ENCODE measurements at places on chromosomes 12 and 14.

DNA sequence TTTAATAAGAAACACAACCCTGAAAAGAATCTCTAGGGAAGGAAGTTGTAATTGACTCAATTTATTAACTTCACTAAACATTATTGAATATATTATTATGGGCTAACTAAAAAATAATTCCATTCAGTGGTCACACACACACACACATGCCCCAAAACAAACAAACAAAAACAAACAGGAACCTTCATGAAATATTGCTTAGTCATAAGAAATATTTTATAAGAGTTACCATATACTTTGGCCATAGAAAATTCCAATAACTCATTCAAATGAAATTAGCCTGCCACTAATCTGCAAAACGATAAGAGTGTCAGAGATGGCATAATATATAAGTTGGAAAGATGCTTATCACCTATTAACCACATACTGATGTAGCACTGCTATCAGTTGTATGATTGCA, 268.4 kb upstream of the AMIGO2 start:
- no peak for DNase-seq

DNA sequence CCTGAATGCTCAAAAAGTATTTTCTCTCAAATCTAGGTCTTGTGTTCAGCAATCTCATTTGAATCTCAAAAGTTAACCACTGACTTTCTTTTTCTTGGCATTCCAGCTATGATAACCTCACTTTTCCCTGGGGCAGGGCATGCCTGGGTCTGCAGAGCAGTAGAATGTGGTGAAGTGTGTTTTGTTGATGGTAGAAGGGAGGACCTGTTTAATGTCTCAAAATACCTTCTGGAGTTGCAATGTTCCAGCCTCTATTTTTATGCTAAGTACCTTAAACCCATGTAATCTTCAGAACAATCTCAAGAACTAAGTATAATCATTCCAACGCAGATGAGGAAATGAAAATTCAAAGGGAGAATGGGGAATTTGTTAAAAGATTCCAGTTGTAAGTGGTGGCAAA, 82.1 kb upstream of the FUT8 start:
- DNase-seq = no peak

- DNase-seq = peak; percentile 11
Measured at GRCh38 chr14:95774265-95775160, 60.6 kb upstream of the TCL1A start.

DNA sequence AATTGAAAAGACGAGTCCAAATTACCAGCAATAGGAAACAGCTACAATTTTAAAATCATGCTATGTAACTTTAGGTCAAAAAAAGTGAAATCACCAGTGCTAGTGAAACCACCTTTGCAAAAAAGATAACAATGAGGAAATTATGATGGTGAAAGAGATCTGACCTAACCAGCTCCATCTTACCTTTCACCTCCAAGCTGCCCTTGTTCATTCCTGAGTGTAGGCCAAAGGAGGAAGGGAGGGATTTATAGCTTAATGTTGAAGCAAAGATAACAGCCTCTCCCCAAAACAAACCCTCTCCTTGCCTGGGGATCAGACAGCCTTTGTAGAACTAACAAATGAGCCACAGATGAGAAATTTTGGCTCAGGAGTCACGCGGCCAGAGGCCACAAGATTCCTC, 83.2 kb upstream of the EIF5 start:
- DNase-seq = no peak

DNA sequence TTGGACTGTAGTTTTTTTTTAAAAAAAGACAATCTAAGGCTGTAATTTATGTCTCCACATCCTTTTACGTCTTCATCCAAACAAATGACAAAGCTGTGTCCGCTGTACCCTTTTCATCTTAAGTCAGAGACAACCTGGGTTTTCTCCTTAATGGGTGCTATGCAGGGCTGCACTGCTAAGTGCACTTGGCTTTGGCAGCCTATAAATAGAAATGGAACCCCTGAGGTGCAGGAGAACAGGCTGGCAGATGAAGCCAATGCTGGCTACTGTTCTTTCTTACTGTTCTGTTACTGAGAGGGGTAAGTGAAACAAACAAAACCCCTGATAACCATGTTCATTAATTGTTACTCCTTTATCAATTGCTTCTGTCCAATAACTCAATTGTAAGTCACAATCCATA, 47.1 kb upstream of the KICS2 start:
- DNase-seq = no peak

DNA sequence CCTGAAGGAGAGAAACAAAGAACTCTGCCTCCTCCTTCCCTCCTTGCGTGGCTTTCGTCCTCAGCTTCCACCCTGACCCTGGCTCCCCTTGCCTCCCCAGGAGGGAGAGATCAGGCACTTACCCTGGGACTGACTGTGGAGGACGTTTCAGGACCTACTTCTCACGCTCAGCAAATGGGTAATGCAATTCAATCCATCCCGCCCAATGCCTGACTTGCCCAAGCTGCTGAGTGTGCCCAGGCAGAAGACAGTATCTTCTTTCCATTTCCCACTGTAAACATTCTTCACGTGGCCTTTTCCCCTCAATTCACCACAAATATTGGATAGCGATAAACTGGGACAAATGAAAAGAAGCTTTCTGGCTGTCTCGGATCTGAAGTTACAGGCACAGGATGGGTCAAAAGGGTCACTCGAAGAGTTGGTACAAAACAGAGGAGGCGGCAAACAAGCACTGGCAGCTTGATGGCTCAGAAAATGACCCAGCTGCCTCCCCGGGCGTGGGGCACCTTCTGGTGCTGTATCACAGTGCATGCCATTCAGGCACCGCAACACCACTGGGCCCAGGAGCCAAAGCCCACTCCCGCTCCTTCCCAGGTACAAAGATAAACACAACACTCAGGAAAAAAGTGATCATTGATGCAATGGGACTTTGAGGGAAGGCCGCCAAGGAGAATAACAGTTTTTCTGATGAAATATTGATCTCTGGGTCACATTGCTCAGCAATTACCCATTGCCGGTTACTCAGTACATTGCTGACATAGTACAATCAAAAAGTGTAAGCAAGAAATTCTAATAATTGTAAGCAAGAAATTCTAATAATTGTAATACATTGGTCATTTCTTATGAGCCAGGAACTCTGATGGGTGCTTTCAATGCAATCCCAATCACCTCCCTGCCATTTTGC, 65.8 kb downstream of the TRIM9 start:
- DNase-seq = no peak

- DNase-seq = no peak
Measured at GRCh38 chr14:26626256-26626655, 28.4 kb upstream of the NOVA1 start.

GRCh38 chr12:12398026-12398859, 41.4 kb downstream of the BORCS5 start:
- no peak for DNase-seq

DNA sequence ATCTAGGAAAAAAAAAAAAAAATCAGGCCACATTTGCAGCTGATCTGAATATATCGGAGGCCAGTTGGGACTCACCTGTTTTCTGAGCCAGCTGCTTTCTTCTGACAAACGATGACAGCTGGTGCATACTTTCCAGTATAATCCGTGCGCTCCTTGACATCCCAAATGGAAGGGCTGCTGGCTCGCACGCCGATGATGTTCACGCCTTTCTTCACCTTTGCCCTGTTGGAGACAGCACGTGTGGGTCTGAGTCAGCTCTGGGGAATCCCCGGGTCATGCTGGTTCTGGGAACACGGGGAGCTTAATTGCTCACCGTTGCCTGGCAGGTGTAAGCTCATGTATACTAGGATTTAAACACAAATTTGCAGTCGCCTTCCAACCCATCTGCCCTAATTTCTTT, 372.8 kb downstream of the TMEM132D start:
- DNase-seq = no peak

GRCh38 chr12:46454981-46455380, 82.4 kb upstream of the SLC38A2 start:
- no peak for DNase-seq

GRCh38 chr12:83210933-83211332, 524.2 kb downstream of the TMTC2 start:
- no peak for DNase-seq

DNA sequence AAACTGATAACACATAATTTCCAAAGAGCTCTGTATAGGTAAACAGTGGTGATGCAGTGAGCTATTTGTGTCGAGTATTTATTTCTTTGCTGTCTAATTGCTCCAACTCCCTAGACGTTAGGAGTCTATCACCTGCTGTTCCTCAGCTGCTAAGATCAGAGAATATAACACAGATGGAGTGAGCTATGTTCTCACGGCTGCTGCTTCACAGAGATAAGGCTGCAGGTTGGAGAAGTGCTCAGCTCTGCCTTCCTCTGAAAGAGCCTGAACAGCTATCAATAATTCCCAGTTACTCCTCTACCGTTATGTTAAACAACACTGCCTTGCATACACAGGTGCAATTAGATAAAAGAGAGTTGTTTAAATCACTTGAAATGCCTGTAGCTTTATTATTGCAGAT, 103.2 kb upstream of the MDGA2 start:
- DNase-seq = peak; percentile 86

GRCh38 chr14:59816941-59817340, 53.6 kb downstream of the RTN1 start:
- DNase-seq = no peak

- no peak for DNase-seq
Measured at GRCh38 chr12:26987634-26988424, 26.4 kb downstream of the TM7SF3 start.

- DNase-seq = no peak
Measured at GRCh38 chr12:30862486-30862885, 64.1 kb upstream of the TSPAN11 start.

DNA sequence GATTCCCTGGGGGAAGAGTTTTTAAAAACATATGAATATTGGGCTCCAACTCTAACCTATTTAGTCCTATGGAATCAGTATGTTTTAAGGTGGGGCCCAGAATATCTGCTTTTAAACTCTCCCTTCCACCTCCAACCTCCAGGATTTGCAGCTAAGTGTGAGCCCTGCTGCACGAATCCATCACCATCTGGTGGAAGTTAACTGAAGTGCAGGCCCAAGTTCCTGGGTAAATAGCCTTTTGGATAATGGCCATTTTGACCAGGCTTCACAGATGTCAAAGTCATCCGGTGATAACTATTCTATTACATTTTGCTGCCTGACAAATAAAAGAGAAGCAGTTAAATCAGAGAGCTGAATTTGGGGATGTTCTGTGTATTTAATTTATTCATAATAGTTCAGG, 58.1 kb upstream of the RMST start:
- DNase-seq = peak; percentile 58

DNA sequence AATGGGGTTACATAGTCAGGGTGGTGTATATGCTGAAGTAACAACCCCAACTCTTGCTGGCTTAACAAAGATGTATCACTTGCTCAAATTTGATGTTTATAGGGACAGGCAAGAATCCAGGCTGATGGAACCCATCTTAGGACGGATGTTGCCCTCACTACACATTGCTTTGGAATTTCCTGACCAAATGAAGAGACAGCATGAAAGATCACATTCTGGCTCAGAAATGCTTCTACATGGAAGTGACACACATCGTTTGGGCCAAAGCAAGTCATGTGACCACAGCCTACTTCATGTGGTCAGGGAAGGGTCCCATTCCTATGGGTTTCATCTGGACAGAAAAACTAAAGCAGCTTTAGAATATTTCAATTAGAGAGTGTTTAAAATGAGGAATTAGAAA, 345.8 kb downstream of the TMEM132D start:
- DNase-seq = no peak

- no peak for DNase-seq
Measured at GRCh38 chr14:95255013-95255412, 64.7 kb downstream of the CLMN start.

DNA sequence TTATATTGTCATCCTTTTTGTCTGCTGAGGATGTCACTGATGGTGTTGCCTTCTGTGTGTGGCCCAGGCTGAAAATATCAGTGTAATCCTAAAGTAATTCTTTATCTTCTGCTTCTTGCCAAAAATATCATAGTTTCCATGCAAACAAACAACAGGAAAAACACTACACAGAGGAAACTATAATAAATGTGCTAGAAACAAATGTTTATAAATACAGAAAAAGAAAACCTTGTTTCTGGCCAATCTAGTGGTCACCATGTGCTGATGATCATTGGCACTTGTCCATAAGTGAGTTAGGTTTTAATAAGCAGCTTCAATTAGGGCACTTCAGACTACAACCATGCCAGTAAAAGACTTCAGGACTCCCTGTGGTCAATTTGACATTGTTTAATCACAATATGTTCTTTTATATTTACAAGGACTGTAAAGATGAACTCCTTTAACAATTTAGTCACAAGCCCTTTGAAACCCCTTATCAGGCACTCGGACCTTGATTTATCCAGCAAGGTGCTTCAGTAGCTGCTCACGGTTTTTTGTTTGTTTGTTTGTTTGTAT, 124.8 kb downstream of the TMTC3 start:
- DNase-seq = no peak

- no peak for DNase-seq
Measured at GRCh38 chr14:33254342-33254741, 315.7 kb downstream of the NPAS3 start.

GRCh38 chr14:52025310-52025709, 36.0 kb downstream of the RTRAF start:
- no peak for DNase-seq

DNA sequence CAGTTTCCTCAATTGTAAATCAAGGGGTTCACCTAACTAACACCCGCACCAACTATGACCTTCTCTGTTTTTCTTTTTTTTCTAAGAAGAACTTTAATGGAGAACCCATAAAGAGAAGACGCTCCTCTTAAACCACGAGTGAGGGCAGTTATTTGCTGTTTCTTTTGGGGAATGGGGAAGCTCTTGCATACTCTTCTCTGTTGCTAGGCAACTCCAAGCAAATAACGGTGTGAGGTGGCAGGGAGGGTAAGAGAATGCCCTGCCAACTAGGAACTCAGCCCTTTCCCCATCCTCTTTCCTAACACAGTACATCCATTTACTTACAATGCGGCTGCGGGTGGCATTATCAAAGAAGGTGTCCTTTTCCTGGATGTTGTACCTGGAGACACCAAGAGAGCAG, 114.9 kb downstream of the ANO2 start:
- DNase-seq = no peak

GRCh38 chr14:54572316-54572715, 5.4 kb downstream of the SAMD4A start:
- DNase-seq = no peak

DNA sequence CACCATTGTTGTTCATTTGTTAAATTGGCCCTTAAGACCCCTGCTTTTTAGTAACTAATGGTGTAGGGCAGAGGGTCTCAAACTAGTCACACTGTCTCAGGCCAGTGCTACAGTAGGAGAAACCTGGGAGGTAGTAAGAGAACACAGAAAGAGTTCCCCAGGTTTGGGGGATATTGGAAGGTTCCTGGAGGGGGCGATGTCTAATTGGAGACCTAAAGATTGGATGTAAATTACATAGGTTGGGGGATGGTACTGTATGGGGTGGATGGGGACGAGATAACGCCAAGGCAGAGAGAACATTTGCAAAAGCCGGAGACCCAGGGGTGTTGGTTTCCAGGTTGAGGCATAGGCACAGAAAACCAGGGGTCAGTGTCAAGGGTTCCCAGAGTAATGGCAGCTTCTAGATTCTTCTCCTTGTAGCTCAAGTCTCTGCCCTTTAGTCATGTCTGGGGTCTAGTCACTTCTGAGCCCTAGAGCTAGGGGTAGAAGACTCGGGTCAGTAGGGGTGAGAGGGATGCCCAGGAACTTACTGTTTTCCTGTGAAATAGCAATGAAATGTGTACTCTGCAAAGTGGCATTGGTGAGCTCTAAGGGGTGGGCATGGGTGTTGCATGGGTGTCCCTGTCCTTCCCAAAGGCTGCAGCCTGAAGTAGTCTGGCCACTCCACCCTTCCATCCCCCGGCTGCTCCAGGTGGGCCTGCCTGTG, 21.8 kb downstream of the PLEKHG3 start:
- no peak for DNase-seq

All from NCI-H1436 (cell line).